CD4-positive, alpha-beta memory T cell (primary cell): ENCODE measurements at places on chromosomes 11 and 22.

- DNase-seq: no peak
Measured at GRCh38 chr11:79434283-79434682, 6.5 kb downstream of the TENM4 start.

DNA sequence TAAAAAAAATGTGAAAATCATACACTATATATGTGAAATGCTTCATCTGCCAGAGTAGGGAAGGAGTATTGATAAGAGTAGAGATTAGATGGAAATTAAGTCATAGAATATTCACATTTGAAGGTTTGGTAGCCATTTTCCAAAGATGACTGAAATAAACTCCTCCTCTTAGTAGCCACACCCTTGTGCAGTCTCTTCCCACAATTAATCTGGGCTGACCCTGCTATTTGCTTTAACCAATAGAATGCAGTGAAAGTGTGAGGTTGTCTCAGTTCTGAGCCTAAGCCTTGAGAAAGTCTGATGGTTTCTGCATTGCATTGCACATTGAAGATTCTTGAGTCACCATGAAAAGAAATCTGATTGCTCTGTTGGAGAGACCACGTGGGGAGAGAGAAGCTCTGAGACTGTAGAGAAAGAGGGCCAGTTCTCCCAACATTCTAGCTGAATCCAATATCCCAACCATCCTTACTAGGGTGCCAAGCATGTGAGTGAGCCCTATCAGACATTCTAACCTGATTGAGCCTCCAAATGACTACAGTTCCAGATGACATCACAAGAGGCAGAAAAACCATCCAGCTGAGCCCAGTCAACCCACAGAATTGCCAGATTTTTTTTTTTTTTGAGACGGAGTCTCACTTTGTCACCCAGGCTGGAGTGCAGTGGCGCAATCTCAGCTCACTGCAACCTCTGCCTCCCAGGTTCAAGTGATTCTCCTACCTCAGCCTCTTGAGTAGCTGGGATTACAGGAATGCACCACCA lies 29.4 kb upstream of the CAPRIN1 start:
- no peak for DNase-seq

DNA sequence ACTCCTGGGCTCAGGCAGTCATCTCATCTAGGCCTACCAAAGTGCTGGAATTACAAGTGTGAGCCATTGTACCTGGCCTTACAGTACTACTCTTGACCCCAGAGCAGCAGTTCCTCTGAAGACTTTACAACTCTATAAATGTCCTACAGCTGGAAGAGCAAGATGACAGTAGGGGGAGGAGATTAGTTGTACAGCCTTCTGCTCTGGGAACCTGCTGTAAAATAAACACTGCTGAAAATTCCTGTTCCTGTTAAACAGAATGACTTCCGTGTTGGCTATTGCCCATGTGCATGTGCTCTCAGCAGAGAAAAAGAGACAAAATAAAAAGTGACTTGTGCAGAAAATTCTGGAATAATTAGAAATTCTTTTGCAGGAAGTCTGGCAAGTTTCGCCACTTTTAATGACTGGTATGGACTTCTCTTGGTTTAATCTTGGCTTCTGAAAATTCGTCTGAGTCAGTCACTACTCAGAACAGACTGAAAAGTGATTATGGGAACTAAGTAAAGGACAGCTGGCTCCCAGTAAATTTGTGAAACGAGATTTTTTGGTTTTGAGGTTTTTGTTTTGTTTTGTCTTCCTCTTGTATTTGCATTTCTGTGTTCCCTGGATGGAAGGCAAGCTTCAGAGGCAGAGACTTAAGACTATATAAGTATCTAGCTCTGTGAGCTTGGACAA lies 955.7 kb downstream of the DLG2 start:
- no peak for DNase-seq

GRCh38 chr11:34266090-34266912 lies 91.5 kb downstream of the ABTB2 start:
- no peak for DNase-seq

GRCh38 chr11:116445108-116446047 lies 327.4 kb downstream of the BUD13 start:
- DNase-seq: no peak

GRCh38 chr11:15805726-15806125 lies 550.6 kb downstream of the SOX6 start:
- no peak for DNase-seq

- DNase-seq: no peak
Measured at GRCh38 chr22:22957090-22957489, 69.5 kb downstream of the IGLL5 start.

DNA sequence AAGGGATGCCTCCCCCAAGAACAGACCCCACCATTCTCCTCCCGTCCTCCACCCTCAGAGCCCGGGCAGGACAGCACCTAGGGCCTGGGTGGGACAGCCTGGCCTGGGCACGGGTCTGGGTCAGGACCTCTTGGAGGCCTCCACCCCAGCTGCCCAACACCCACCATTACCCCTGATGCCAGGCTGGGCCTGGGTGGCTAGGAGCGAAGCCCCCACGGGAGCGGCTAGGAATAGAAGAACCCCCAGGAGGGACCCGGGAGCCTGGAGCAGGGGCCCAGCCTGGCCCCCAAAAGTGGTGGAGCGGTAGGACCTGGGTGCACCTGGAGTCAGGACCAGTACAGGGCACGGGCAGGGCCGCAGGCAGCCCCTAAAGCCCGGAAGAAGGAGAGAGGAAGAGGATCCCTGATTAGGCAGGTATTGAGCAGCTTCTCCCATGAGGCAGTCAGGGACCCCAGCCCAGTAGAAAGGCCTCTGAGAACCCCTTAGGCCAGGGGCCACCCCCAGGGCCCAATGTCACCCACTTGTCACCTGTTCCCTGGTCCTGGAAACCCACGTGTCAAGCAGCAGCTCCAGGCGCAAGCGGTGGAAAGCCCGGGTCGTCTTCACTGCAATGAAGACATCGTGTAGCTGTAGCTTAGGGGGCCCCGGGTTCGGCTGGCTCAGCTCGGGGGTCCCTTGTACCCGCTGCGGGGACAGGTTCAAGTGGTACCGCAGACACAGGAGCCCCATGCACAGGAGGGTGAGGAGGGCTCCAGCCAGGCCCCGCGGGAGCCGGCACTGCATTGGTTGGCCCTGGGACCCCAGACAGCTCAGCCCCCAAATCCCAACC lies 575 bp downstream of the MFNG start:
- peak; percentile 50 for DNase-seq

- no peak for DNase-seq
Measured at GRCh38 chr22:43969021-43969878, 14.0 kb downstream of the SAMM50 start.

GRCh38 chr11:123299721-123300120 lies 104.7 kb upstream of the CLMP start:
- DNase-seq: no peak

- DNase-seq: no peak
Measured at GRCh38 chr11:76773921-76774361, 9.2 kb upstream of the TSKU start.

GRCh38 chr22:37365950-37366349 lies 61.3 kb downstream of the ELFN2 start:
- no peak for DNase-seq

DNA sequence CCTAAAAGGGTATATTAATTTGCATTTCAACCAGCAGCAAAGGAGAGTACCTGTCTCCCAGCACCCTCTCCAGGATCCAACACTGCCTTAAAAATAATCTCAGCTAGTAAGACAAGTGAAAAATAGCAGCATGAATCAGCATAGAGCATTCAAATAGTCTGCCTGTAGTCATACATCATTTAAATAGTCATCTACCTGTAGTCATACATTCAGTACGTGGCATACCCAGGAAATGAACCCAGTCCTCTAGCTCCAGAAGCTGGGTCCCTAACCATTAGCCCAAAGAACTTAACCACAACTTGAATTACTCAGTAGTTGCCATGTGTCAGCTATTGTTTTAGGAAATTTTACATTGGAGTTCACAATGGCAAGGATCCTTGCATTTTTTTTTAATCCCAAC lies 9.3 kb downstream of the TENM4 start:
- DNase-seq: no peak

GRCh38 chr11:15313862-15314261 lies 199.1 kb downstream of the INSC start:
- DNase-seq: no peak

- no peak for DNase-seq
Measured at GRCh38 chr11:132638423-132638822, 893.9 kb downstream of the OPCML start.

DNA sequence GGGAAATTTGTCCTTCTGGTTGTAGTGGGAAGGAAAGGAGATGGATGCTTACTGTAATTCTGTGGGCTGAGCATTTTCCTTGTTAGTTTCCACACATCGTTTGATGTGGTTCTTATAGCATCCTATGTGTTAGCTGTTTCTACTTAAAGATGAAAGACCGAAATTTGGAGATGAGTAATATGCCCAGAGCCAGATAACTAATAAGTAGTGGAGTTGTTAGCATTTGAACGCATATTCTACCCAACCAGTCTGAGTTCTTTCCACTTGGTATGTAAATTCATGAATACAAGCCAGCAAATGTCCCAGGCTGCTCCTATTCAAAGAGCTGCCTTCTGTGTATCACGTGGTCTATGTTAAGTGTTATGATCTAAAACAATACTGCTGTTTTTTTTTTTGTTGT lies 14.6 kb downstream of the SPECC1L start:
- DNase-seq: peak; percentile 15

GRCh38 chr22:49046546-49047361 lies 780.9 kb downstream of the BRD1 start:
- DNase-seq: peak; percentile 2

DNA sequence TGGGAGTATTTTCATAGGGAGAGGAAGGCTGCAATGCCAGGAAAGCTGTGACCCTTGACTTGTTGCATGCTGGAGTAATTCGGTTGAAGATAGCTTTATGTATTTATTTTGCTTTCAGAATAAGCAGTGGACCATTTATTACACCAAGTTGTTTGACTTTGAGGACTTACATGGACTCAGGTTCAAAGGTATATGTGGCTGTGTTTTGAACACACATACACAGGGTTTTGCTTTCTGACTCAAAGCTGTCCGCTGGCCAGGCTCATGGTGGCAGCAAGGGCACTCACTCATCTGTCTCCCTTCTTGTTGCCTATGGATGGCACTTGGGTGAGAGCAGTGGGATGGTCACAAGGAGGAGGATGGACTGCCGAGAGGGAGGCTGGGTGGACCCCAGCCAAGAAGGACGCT lies 6.5 kb downstream of the TIMP3 start:
- DNase-seq: no peak

- DNase-seq: no peak
Measured at GRCh38 chr11:66240781-66241136, 27.7 kb upstream of the RAB1B start.

DNA sequence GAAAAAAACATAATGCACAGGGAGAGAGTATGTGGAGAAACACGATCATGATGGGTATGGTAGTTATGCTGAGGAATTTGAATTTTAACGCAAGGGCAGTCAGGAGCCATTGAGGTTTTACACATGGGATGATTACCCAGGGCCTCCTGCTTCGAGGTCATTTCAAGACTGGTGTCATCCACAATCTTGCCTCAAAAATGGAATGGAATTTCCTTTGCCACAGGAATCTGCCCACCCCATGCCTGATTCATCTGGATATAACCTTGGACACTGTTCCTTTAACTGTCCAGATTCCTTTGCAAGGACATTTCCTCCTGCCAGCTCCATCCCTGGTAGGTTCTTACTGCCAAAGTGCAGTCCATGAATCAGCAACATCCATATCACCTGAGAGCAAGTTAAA lies 655.9 kb upstream of the TENM4 start:
- DNase-seq: no peak

- no peak for DNase-seq
Measured at GRCh38 chr22:30877662-30878515, 90.7 kb downstream of the MORC2 start.

DNA sequence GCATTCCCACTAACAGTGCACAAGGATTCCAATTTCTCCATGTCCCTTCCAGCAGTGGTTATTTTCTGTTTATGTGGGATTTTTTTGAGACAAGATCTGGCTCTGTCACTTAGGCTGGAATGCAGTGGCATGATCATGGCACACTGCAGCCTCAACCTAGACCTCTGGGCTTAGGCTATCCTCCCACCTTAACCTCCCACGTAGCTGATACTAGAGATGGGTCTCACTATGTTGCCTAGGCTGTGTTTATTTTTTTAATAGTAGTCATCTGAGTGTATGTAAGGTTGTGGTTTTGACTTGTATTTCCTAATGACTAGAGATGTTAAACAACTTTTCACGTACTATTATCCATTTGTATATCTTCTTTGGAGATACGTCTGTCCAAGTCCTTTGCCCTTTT lies 74.6 kb downstream of the KCNQ1OT1 start:
- DNase-seq: no peak

DNA sequence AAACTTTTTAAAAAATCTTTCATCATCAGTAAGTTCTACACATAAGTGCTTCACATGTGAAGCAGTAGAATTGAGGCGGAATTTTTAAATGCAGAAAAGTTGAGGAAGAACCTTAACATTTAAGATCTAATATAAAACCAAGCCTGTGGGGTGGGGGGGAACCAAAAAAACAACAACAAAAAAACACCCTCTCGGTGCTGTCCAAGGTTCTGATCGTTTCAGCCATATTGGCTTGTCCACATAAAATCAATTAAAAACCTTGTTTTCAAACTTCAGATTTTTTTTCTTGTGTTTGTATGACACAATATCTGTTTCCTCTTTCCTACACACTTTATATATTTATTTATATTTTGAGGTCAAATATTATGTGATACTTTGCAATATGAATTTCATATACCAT lies 130.0 kb downstream of the WNT7B start:
- DNase-seq: no peak

DNA sequence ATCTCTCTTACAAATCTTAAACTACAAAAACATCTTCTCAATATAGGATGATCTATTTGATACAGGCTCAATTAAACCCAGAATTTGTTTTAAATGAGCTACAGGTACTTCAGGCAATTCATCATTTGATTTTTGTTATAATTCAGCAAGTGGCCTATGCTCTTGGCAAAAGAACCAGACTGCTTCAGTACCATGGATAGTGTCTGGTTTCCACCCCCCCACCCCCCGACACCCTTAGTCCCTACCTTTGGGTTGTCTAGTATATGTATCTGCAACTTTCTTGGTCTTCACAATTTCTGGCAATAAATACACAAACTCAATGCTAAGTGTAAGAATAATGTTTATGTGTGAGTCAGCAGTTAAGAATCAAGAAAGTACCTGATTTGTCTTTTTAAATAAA lies 97.3 kb upstream of the API5 start:
- DNase-seq: no peak

- DNase-seq: no peak
Measured at GRCh38 chr11:96464700-96465307, 75.0 kb downstream of the JRKL start.

DNA sequence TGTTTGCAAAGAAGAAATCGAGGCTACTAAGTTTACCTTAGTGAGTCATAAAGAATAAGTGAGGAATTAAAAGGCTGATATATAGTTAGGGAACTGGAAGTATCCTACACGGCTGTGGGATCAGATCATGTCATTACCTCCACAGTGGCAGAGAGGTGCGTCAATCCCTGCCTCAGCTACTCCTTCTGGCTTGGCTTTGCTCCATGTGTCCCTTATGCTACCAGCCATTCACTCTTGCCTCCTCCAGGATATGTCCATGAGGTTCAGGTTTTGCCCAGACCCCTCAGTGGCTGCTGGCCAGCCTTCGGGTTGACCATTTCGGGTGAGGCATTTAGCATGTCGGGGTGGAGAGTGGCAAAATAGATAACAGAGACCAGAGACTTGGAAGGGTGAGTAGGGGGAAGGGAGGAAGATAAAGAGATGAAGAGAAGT lies 153.4 kb downstream of the LDLRAD3 start:
- no peak for DNase-seq
